Parietal lobe (tissue), 2 donors: ENCODE measurements at places on chromosomes 16 and 17. TPM values are rescaled to one million over a fixed set of nuclear protein-coding genes. Genes with fewer than 3 reads are reported as not detected.

BCO1 gene
- total RNA-seq, result not detected

ADAP2 gene
- total RNA-seq, result 5.9 TPM

TMEM235 gene
- total RNA-seq, result not detected

GALR2 gene
- total RNA-seq, result not detected

ITGB4 gene
- total RNA-seq, result 2.5 TPM

CACNG1 gene
- 0.63 TPM for total RNA-seq

EVPLL gene
- not detected for total RNA-seq

CARD14 gene
- total RNA-seq, result 0.31 TPM
